ENCODE measurements at places on chromosomes 1 and 21.

DNA sequence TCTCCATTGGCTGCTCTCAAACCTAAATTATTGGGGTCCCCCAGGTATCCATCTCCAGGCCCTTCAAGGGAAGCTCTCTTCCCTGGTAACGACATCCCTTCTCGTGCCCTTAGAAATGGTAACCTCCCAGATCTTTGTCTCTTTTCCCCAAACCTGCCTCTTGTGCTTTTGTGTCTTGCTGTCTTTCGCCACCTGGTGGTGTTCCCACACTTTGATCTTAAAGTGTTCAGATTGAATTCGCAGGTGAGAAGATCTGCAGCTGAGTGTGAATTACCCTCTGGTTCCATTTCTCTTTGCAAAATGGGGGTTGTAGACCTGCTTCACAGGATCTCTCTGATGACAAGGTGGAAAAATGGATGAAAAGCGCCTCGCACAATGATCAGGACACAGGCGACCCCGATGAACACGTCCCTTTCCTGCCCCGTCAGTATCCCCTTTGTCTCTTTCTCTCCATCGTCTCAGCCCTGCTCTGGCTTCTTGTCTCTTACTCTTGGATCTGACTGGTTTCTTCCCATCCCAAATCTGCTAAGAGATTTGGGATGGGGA, 53.1 kb downstream of the DOP1B start:
- DNase-seq, result peak; percentile 62

DNA sequence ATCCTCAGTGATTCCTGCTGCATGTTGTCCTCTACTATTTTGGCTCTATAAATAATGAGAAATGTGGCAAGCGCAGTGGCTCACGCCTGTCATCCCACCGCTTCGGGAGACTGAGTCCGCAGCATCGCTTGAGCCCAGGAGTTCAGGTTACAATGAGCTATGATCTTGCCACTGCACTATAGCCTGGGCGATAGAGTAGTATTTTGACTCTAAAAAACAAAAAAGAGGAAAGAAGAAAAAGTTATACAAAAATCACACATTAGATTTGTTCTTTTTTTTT, 756 bp upstream of the SLC25A44 start:
- DNase-seq, result no peak

GRCh38 chr1:43271186-43272118, 1.7 kb downstream of the TMEM125 start:
- DNase-seq, result no peak

- no peak for DNase-seq
These were observed 108.8 kb downstream of the PLXNA2 start for GRCh38 chr1:208135354-208135753.

Data from NCI-H2029 (cell line).